MM.1S (cell line): ENCODE measurements at places on chromosomes 1 and 21.

DNA sequence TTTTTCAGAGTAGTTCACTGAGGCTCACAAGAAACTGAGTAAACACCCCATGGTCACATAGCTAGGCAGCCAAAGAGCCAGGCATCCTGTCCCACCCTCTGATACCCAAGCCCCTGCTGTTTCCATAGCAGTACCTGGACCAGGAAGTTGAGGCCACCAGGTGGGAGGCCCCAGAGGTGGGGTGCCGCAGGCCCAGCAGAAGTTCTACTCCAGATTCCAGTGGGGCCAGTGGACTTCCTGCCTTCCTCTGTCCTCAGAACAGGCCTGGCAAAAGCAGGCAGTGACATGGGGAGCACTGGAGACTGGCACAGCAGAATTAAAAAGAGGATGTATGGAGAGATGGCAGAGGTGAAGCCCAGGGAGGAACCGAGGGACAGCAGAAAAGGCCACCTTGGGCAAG is 19.0 kb downstream of the FOXO6 start:
- no peak for DNase-seq

DNA sequence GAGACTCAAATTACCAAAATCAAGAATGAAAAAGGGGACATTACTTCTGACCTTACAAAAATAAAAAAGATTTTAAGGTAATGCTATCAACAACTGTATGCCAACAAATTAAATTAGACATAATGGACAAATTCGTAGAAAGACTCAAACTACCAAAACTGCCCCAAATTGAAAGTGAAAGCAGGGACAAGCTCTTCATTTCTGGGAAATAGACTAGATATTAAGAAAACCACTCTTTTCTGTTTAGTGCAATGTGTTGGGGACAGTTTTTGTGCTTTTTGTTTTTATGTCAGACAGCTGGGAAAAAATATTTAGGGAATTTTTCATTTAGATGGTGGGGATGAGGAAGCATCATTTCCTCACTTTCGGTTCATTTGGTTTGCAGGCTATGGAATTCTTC is 4.9 kb upstream of the GBP1 start:
- peak; percentile 52 for DNase-seq

GRCh38 chr1:86646256-86646655 is 58.1 kb upstream of the SH3GLB1 start:
- DNase-seq: no peak

GRCh38 chr1:214912127-214912526 is 170.4 kb upstream of the KCNK2 start:
- no peak for DNase-seq

DNA sequence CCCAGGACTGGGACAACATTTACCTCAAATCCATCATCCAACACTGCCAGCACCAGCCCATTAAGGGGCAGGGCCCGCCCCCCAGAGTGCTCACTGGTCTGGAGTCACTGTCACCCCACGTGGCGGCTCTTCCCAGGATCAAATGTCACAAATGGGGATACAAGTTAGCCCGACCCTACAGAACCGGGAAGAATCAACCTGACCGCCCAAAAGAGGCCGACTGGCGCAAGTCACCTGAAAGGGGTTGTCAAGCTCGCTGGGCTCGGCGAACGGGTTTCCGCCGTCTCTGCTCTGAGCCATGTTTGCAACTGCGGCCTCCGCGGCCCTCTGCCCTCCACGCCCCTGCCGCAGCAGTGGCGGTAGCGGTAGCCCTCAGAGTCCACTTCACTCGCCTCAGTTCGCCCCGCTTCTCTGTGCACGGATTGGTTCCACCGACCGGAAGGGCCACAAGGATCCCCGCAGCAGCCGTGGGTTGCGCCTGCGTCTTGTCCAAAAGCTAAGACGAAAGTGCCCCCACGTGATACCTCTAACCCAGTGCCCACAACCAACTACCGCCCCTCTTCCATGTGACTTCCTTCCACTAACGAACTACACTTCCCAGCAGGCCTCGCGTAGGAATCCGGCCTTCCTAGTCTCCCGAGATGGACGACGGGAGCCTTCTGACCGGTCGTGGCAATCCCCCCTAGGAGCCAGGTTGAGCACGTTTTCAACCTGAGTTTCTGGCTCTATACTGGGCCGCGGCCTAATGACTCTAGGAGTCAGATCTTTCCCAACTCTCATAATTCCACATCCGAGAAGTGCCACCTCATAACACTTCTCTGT is at the start of gene SCAMP3:
TSS of gene SCAMP3 (minus strand) at position 509 of the 822 bp plus-strand sequence. CDS start at position 300, 209 bp downstream.
- DNase-seq: peak; percentile 100

GRCh38 chr1:2405588-2406295 is 6.6 kb downstream of the PEX10 start:
- no peak for DNase-seq

- no peak for DNase-seq
Measured at GRCh38 chr1:179775009-179775408, 31.9 kb downstream of the FAM163A start.

GRCh38 chr1:18481921-18482701 is 1.4 kb downstream of the KLHDC7A start:
- DNase-seq: no peak
